ENCODE measurements at places on chromosomes 13 and 19. TPM values are rescaled to one million over a fixed set of nuclear protein-coding genes. Genes with fewer than 3 reads are reported as not detected.

FAM83E gene
- total RNA-seq: 1.2 TPM

ZNF763 gene
- not detected for total RNA-seq

MZT1 gene
- 47.0 TPM for total RNA-seq

GRIN3B gene
- total RNA-seq: 0.03 TPM

CALR3 gene
- not detected for total RNA-seq

RNF113B gene
- total RNA-seq: not detected

B3GNT3 gene
- not detected for total RNA-seq

DNA sequence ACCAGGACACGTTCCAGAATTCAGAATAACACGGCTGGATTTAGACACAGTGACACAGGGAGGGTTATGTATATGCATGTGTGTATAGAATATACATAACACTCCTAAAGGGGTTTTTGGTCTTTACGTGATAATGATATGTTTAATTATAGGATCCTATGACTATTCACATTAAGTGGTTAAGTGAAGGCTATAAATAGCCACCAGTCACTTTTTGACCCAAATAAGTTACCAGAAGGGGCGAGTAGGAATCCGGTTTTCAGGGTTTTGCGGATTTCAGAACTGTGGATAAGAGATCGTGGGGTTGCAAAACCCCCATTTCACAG, 6.9 kb downstream of the ANGPTL6 start:
- DNase-seq: no peak

DNA sequence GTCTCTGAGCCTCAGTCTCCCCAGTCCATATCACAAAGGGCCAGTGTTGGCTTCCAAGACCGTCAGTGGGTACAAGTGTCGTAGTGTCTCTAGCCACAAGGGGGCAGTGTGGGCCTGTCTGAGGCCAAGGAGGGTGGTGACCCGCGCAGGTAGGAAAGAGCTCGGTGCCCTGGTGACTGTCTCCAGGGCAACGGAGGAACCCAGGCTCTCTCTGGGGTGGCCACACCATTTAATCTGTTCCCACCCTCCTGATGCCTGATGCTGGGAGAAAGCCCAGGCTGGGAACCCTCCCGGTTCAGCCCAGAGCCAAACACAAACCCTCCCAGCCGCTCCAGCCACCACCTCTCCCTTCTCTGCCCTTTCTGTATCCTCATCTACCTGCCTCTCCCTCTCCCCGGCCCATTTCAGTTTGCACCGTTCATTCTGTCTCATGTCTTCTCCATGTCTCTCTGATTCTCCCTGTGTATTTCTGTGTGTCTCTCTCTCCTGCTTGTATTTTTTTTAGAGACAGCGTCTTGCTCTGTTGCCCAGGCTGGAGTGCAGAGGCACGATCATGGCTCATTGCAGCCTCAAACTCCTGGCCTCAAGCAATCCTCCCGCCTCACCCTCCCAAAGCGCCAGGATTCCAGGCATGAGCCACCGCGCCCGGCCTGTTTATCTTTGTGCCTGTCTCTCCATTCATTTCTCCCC, 17.5 kb upstream of the MEIS3 start:
- DNase-seq: peak; percentile 47

DNA sequence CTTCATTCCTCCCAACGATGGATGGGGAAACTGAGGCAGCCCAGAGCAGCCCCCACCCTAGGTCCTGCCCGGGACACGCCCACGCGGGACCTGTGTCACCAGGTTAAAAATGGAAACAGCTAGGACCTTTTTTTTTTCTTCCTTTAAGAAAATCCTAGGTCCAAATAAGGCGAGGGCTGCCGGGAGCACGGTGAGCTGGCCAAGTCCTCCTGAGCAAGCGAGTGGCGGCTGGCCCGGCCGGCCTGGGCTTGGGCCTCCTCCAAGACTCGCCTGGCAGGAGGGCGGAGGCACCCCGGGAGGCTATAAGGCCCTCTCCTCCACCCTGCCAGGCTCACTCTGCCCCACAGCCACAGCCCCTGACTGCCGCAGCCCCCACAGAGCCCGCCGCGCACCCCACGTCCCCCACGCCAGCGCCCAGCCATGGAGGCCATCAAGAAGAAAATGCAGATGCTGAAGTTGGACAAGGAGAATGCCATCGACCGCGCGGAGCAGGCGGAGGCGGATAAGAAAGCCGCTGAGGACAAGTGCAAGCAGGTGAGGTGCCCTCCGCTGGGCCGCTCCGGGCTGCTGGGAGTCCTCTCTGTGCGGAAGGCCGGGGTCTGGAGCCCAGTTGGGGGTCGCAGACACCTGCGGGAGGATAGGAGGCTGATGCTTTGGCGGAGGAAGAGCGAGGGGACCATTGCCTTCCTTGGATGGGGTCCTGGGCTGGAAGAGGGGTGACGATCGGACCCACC, 8.9 kb upstream of the TPM4 start:
- peak; percentile 80 for DNase-seq

GRCh38 chr19:35365303-35365702, 5.6 kb upstream of the GPR42 start:
- no peak for DNase-seq

DNA sequence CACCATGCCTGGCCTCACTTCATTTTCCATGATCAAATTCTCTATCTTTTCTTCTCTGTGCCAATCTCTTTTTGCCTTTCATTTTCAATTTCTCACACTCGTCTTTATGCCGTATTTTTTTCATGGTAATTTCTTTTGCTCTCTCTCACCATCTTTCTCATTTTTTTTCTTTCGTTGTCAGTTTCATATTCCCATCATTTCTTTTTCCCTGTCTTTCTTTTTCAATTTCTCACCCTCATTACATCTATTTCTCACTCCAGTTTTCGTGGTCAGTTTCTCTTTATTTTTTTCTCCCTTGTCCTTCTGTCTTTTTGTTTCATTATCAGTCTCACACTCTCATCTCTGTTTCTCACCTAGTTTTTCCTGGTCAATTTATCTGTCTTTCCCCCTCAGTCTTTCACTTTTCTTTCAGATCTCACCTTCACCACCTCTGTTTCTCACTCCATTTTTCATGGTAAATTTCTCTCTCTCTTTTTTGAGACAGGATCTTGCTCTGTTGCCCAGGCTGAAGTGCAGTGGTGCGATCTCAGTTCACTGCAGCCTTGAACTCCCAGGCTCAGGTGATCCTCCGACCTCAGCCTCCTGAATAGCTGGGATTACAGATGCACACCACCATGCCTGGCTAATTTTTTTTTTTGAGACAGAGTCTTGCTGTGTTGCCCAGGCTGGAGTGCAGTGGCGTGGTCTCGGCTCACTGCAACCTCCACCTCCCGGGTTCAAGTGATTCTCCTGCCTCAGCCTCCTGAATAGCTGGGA, 14.1 kb downstream of the SSC5D start:
- no peak for DNase-seq

- DNase-seq: no peak
These were observed 52.2 kb downstream of the ATP11A start for GRCh38 chr13:112741835-112742570.

GRCh38 chr13:20716951-20717350, 13.5 kb downstream of the IL17D start:
- no peak for DNase-seq

DNA sequence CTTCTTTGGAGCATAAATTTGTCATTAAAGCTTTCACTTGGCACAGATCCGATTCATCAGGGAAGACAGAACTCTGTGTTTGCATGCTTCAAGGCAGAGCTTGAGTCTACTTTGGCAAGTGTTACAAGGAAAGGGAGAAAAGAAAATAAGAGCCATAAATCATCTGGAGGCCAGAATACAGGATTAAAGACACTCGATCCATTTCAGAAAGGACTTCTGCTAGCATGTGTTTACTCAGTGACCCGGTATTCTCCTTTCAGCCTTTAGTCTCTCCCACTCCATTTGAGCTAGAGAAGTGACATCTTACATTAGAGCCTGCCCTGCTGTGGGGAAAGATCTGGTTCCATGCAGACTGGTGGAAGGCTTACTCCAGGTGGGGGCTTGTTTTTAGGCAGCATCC, 306.4 kb downstream of the KLF5 start:
- no peak for DNase-seq

DNA sequence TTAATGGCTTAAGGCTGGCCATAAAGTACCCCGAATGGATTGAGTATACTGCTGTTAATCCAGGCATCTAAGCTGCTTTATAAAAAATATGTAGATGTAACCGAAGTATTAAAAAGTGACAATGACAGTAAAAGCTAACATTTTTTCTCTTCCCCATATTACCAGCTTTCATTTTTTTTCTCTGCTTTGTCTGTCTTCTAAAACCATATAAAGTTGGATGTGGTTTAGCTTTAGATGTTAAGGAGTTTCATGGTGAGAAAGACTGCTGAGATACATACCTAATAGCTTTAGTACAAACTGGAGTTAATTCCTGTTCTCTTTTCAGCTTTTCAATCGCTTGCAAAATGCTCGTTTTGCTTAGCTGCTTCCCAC, 838 bp downstream of the AKAP11 start:
- DNase-seq: no peak

DNA sequence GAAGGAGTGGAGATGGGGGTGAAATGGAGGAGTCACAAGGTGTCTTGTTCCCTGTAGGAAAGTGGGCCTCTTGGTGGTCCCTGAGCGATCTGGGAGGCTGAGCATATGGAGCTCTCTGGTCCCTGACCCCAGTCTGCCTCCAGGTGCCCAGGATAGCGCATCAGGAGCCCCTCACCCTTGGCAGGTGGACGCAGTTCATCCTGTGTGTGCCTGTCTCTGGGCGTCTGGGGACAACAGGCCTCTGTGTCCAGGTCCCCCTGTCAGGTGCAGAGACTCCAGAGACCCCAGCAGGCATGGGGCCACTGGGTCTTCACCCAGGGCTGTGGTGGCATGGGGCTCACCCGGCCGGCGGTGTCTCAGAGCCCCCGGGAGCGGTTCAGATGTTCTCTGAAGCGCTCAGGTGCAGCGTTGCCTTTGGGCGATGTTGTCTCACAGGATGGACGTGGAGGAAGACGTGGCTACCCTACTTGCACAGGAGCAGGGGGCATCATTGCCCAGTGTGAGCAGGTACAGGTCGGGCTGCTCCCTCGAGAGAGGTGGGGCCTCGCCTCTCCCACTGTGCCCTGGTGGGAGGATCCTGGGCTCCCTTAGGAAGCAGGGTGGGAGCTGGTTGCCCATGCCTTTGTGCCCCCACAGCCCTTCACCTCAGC, 58.1 kb upstream of the TPM4 start:
- no peak for DNase-seq

GRCh38 chr13:98214707-98215106, 37.6 kb upstream of the RNF113B start:
- DNase-seq: no peak

DNA sequence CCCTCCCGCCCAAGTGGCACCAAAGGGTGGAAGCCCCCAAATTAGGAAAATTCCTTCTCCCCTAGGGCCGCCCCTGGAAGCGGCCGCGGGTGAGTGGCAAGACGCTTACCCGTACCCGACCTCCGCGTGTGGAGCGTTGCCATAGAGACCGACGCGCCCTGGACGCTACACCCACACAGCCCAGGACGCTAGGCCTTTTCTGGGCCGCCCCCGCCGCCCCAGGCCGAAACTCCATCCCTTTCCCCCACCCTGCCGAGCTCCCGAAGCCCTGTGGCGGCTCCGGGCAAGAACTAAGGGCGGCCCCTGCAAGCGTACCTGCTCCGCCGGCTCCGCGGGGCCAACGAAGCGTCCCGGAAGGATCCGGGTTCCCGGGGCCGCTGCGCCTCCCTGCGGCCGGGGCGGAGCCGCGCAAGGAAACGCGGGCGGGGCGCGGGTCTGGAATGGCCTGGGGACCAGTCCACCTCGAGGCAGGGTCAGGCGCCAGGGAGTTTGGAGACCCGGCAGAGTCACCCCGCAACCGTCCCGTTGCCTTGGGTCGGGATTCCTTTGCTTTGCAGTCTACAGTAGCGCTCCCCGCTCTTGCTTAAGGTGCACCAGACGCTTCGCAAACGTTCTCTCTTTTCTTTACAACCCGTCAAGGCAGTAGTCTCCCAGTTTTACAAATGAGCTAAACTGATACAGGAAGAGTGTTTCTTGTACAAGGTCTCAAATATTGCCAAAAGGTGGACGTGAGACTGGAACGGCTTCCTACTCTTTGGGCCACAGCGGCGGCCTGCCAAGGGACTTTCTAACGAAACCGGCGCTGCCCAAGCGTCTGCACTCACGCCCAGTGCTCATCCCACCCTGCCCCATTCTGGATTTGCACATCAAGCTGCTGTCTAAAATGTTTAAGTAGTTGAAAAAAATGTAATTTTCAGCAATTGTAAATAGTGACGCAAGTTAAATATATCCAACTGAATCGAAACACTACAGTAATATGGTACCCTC, at the start of gene NEK5:
TSS of gene NEK5 (minus strand) at position 360 of the 987 bp plus-strand sequence. CDS start 1,591 bp downstream, outside the sequence.
- DNase-seq: peak; percentile 46

GRCh38 chr13:104967836-104968630, 1567.4 kb downstream of the EFNB2 start:
- DNase-seq: no peak

DNA sequence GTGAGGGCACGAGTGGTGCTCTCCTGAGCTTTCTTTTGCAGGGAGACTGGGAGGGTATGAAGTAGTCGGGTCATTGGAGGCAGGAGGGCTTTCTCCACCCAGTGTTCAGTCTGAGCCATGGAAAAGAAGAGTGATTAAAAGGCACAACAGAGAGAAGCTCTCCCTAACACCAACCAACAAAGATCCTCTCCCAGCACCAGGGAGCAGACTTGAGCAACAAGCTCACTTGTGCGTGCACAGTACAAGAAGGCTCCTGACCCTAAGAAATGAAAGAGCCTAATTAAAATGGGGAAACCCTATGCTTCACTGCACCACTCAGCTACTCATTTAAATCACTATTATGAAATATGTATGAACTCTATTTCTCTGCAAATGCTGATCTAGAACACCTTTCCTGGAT, 276.3 kb upstream of the SOX21 start:
- DNase-seq: peak; percentile 15

DNA sequence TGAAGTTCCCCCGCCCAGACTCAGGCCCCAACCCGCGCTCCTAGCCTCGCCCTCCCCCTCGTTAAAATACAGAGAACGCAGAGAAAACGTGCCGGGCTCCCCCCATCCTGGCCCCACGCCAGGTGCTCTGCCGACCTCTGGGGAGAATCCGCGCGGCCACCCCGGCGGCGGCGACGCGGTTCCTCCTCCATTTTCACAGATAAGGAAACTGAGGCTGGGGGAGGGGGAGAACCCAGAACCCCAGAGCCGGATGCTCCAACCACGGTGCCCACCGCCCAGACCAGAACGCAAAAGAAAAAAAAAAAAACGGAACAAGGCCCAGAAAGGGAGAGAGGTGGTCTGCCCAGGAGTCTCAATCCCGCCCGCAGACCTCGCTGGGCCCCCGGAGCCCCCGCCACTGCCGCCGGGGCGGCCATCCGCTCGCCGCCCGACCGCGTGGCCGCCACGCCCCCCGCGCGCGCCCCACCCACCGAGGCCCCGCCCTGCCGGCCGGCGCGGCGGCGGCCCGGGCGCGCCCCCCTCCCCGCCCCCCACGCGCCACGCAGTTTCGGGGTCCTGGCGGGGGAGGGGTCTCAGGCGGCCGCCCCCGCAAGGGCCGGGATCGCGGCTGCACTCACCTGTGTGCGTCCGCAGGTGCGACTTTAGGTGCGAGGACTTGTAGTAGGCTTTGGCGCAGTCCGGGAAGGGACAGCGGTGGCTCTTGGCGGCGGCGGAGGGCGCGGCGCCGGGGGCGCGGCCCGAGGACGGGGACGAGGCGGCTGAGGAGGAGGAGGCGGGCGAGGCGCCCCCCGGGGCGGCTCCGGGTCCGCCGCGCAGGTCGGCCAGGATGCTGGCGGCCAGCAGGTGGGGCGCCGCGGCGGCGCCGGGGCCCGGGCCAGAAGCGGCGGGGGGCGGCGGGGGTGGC, 703 bp downstream of the KLF16 start:
- DNase-seq: no peak

All from HT1080 (cell line).